ENCODE measurements at places on chromosomes 3 and 15. TPM values are rescaled to one million over a fixed set of nuclear protein-coding genes. Genes with fewer than 3 reads are reported as not detected.

PROS1 gene
- 23.1 TPM for total RNA-seq

SERINC4 gene
- total RNA-seq: 0.30 TPM

CXCR6 gene
- 0.19 TPM for total RNA-seq

FBXL22 gene
- 33.2 TPM for total RNA-seq

DCBLD2 gene
- 34.7 TPM for total RNA-seq

GRCh38 chr3:78086150-78086549 lies 1046.3 kb downstream of the ROBO2 start:
- no peak for DNase-seq

GRCh38 chr3:101478980-101479379 lies 34.0 kb downstream of the SENP7 start:
- no peak for DNase-seq

DNA sequence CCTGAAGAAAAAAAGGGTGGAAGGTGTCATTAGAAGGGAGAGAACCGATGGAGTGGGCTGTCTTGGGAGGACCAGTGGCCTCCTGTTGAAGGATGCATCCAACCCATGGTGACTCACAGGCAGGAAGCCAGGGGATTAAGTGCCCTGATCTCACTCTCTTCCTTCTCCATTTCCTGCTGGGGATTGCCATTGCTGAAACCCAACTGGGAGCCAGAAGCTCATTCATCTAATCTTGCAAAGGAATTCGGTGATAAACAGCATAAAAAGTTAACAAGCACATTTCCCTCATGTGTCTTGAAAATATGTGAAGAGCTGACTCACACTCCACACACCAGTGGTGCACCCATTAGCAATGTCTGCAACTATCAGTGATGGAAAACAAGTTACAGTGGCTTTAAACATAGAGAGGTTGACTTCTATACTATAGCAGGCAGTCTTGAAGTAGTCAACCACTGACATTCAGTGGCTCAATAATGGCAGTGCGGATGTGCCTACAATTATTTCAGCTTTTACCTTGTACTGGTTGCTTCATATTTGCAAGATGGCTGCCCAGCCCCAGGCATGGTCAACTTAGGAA lies 12.8 kb upstream of the CSRNP1 start:
- DNase-seq: peak; percentile 35

DNA sequence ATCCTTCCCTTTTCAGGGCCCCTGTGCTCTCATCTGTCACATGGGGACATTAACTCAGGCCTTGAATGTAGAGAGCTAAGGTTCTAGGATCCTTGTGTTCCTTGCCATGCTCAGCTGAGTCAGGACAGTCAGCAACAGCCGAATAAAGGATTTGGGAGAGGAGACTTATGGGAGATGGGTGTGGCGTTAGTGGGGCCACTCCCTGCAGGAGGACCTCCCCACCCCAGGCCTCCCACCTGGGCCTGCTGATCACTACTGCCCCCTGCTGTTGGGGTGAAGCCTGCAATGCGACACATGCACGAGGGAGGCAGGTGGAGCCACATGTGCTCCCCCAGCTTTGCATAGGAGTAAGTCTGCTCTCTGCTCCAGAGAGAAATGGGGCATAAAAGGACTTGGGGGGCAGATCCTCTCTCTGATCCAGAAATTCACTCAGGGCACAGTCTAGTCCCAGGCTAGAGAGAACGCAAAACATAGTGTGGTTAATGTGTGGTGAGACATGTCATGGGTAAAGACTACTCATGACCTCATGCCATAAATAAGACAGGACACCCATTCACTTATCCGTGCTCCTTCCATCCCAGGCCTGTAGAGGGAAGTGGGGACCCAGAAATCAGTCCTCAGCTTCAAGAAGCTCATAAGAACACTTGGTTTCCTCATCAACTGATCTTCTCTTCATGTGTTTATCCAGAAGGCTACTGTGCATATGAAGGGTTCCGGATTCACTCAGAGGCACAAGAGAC lies 19.4 kb downstream of the RBP1 start:
- DNase-seq: no peak

- no peak for DNase-seq
These were observed 235.9 kb upstream of the CTDSPL start for GRCh38 chr3:37625690-37626360.

DNA sequence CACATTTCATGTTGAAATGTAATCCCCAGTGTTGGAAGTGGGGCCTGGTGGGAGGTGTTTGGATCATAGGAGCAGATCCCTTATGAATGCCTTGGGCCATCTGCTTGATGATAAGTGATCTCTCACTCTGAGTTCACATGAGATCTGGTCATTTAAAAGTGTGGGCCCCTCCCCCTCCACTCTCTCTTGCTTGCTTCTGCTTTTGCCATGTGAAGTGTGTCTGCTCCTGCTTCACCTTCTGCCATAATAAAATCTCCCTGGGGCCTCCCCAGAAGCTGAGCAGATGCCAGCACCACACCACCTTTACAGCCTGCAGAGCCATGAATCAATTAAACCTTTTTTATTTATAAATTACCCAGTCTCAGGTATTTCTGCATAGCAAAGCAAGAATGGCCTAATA lies 14.2 kb upstream of the CD200R1L start:
- DNase-seq: no peak

GRCh38 chr15:68417897-68418296 lies 14.1 kb downstream of the ITGA11 start:
- no peak for DNase-seq

- DNase-seq: no peak
These were observed 12.4 kb upstream of the GREM1 start for GRCh38 chr15:32705446-32705845.

- DNase-seq: no peak
These were observed 529.7 kb downstream of the IGSF11 start for GRCh38 chr3:118504906-118505305.

- DNase-seq: no peak
These were observed 243.8 kb upstream of the TOPAZ1 start for GRCh38 chr3:43997788-43998369.

- DNase-seq: no peak
These were observed 1.4 kb downstream of the PCCB start for GRCh38 chr3:136251511-136251910.

GRCh38 chr15:73950831-73951561 lies 24.7 kb downstream of the LOXL1 start:
- peak; percentile 95 for DNase-seq
